ENCODE measurements at places on chromosomes 2 and 18.

DNA sequence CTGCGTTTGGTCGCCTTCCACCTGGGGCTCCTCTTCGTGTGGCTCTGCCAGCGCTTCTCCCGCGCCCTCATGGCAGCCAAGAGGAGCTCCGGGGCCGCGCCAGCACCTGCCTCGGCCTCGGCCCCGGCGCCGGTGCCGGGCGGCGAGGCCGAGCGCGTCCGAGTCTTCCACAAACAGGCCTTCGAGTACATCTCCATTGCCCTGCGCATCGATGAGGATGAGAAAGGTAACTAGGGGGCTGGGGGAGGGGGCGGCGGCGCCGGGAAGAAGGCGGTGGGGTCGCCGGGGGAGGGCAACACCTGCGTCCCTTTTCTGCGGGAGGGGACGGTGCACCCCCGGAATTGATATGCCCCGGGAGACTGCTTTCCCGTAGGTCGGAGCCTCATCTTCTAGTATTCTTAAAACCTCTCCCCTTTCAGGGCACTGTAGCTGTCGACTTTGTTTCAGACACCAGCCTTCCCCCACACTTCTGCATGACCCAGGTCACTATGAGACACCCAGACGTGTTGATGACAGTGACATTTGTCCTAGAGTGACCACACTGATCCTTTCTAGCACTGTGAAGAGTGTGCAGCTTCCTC is 755 bp downstream of the SPAST start:
- DNase-seq: no peak

GRCh38 chr2:11874861-11875260 is 128.4 kb downstream of the LPIN1 start:
- DNase-seq: no peak

DNA sequence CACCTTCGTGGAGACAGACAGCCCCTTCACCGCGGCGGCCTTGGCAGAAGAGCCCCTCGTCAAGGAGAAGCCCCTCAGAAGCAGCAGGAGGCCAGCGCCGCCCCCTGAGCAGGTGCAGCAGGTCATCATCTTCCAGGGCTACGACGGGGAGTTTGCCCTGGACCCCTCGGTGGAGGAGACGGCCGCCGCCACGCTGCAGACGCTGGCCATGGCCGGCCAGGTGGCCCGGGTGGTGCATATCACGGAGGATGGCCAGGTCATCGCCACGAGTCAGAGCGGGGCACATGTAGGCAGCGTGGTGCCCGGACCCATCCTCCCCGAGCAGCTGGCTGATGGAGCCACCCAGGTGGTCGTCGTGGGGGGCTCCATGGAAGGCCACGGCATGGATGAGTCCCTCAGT is 145.7 kb downstream of the PTGR3 start:
- DNase-seq: no peak

GRCh38 chr18:10490401-10491165 is 35.2 kb upstream of the NAPG start:
- DNase-seq: peak; percentile 44

DNA sequence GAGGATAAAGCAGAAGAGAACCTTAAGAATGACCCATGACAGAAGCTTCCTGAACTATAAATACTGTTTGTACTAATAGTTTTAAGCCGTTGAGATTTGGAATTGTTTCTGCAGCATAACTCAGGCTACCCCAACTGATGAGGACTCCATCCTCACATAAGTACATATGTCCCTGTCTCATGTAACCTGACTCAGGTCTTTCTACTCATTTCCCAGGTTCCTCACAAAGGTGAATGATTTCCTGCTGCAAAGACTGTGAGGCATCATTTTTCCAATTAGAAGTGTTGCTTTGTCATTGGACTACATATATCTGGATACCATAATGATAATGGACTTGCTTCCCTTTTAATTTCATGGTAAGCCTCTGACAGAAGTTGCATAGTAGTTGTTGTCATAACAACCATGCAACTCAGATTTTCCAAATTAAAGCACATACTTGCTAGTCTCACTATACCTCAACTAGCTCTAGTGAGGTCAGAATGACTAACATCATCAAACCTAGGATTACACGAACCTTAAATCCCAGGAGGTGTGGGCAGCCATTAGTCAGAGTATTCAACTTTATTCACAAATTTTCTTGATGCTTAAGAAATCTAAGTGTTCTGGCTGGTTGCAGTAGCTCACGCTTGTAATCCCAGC is 38.0 kb upstream of the NEDD4L start:
- no peak for DNase-seq

DNA sequence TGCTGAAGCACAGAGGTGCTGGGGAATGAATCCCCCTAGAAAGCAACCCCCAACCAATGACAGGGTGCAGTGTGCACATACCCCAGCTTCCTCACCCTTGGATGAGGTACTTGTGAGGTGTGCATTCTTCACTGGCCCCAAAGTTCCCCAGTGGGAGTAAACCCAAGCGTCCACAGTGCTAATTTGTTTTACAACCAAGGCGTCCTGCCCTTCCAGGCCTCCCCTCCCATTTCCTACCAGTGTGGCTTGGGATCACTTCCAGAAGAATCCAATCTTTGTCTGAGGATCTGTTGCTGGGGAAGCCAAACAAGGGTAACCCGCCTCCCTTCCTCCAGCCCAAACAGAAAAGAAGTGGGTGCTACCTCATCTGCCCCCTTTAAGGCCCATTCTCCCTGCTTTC is 40.3 kb upstream of the TEX51 start:
- DNase-seq: no peak

DNA sequence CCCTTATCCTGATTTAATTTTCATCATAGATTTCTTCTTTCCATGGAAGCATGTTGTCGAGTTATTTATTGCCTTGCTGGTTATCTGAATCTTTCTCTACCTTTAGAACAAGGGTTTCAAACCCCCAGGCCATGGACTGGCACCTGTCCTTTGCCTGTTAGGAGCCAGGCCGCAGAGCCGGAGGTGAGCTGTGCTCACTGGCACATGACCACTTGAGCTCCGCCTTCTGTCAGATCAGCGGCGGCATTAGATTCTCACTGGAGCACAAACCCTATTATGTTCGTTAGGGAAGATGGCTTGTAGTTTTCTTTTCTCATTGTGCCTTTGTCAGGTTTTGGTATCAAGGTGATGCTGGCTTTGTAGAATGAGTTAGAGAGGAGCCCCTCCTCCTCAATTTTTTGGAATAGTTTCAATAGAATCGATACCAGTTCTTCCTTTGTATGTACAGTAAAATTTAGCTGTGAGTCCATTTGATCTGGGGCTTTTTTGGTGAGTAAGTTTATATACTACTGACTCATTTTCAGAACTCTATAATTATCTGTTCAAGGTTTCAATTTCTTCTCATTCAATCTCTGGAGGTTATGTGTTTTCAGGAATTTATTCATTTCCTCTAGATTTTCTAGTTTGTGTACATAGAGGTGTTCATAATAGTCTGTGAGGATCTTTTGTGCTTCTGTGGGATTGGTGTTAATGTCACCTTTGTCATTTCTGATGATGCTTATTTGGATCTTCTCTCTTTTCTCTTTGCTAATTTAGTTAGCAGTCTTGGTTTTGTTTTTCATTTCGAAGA is 668.0 kb upstream of the FAM98A start:
- no peak for DNase-seq

- DNase-seq: no peak
Measured at GRCh38 chr18:50284255-50284885, 3.0 kb upstream of the MBD1 start.

- DNase-seq: no peak
Measured at GRCh38 chr2:39834426-39834825, 55.4 kb upstream of the THUMPD2 start.

DNA sequence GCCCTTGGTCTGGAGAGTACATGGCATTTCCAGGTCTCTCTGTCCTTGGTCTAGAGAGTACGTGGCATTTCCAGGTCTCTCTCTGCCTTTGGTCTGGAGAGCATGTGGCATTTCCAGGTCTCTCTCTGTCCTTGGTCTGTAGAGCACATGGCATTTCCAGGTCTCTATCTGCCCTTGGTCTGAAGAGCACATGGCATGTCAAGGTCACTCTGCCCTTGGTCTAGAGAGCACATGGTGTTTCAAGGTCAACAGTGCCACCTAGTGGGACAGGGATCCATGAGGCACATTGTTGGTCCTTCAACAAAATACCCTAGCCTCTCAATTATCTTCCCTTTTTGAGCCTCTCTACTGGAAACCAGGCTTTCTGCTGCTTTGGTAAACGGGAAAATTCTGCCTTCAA is 250.2 kb downstream of the OTX1 start:
- DNase-seq: no peak

- DNase-seq: no peak
Measured at GRCh38 chr2:149463328-149464002, 124.1 kb downstream of the MMADHC start.

DNA sequence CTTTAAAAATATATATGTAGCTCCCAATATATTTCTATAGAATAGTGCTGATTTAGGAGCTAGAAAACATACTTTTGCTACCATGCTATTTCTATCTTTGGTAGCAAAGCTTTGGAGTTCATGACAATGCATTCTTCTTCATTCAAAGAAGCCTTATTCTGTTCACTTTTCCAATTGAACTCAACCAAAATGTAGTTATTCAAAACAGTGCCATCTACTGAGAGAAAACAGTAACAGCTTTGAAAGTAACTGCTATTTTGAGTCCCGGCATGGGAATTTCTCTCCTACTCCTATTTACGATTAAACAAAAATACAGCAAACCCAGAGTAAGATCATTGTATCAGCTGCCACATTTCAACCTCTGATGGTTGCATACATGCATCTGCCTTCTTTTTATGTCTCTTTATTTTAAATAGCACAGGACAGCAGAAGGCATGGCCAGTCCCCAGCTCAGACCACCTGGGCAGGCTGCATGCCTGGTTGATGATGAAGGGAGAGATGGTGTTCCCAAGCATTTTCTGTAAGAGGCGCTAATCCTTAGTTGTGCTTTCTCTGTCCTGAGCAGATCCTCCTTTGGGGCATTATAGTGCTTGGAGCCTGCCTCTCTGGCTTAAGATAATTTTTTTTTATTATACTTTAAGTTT is 69.7 kb upstream of the SULT1C3 start:
- DNase-seq: peak; percentile 30

DNA sequence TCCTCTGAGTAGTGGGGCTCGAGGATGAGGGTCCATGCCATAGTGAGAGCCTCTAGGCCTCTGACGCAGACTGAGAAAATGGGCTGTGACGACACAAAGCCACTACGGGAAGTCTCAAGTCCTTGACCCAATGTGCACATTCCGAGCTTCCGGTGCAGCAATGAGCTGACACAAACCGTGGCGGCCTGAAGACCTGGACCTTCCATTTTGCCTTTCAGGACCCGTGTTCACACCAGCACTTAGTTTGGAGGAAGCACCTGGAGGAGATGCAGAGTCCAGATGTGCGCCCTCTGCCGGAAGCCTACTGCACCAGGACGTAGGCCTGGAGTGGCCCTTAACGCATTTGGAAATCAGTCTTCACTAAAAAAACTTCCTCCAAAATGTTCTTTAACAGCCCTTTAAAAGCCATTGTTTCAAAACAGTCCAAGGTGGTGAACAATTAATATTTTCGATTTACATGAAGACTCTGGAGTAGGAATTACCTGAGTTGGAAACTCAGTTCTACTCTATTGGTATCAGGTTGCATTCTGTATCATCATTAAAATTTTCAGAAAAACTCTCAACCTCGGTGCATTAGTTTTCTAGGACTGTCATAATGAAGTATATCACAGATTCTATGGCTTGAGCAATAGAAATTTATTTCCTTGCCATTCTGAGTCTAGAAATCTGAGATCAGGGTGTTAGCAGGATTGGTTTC is 33.9 kb downstream of the BMP10 start:
- no peak for DNase-seq

GRCh38 chr18:10213526-10213925 is 240.9 kb upstream of the APCDD1 start:
- peak; percentile 20 for DNase-seq

GRCh38 chr2:139645617-139646016 is 865.4 kb upstream of the NXPH2 start:
- no peak for DNase-seq

GRCh38 chr18:57434536-57435494 is at the start of gene ONECUT2:
Gene ONECUT2, plus strand, starts transcription at chr18:57435374. Its CDS starts 343 bp downstream, at chr18:57435717.
- DNase-seq: peak; percentile 89

DNA sequence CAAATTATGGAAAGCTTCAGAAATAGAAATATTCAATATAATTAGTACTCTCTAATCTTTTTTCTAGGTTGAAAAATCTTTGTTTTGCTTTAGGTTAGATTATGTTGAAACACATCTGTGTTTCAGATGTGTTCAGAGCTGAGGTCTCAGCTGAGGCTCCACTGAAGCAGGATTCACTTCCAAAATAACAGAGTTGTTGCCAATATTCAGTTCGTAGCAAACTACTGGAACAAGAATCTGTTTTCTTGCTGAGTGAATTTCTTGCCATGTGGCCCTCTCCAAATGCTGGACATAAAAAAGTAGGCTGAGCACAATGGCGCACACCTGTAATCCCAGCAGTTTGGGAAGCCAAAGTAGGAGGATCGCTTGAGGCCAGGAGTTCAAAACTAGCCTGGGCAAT is 8.7 kb downstream of the PHOSPHO2 start:
- no peak for DNase-seq

DNA sequence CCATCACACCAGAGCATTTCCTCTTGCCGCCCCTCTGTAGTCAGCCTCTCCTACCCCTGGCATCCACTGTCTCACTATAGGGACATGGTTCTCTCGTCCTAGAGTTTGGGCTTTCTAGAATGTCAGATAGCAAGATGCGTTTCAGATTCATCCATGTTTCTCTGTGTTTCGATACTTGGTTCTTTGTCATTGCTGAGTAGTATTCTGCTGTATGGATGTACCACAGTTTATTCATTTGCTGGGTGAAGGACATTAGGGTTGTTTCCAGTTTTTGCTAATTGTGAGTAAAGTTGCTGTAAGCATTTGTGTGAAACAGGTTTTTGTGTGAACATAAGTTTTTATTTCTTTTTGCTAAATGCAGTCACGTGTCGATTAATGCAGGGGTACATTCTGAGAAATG is 3.8 kb downstream of the ZNF532 start:
- DNase-seq: no peak

- no peak for DNase-seq
Measured at GRCh38 chr2:328761-329160, 40.9 kb upstream of the ALKAL2 start.

GRCh38 chr2:74953796-74954499 is 4.5 kb upstream of the POLE4 start:
- DNase-seq: no peak
